ENCODE measurements at places on chromosomes 12 and 14.
A peak's percentile ranks its signal among the peaks of the same experiment; 100 is the strongest.

- no peak for DNase-seq
These were observed 6.0 kb upstream of the HRK start for GRCh38 chr12:116887244-116887643.

- DNase-seq, result no peak
These were observed 240 bp downstream of the BTG1 start for GRCh38 chr12:92145481-92145730.

- no peak for DNase-seq
These were observed 27.7 kb downstream of the WBP11 start for GRCh38 chr12:14775636-14775980.

DNA sequence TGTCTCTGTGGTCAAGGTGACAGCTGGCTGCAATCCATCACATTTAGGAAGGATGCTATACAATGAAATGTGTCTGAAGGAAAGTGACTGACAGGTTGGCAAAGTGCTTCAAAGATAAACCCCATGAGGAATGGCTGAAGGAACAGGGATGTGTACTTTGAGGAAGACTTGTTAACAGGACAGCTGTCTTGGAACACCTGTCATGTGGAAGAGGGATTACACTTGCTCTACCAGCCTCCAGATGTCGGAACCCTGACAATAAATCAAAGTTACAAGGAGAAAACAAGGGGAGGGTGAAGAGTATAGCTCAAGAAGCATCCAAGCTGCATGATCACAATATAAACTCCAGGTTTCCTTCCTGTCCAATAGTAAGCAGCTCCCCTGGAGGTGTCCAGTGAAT is 147.8 kb upstream of the TMCC3 start:
- DNase-seq, result no peak

DNA sequence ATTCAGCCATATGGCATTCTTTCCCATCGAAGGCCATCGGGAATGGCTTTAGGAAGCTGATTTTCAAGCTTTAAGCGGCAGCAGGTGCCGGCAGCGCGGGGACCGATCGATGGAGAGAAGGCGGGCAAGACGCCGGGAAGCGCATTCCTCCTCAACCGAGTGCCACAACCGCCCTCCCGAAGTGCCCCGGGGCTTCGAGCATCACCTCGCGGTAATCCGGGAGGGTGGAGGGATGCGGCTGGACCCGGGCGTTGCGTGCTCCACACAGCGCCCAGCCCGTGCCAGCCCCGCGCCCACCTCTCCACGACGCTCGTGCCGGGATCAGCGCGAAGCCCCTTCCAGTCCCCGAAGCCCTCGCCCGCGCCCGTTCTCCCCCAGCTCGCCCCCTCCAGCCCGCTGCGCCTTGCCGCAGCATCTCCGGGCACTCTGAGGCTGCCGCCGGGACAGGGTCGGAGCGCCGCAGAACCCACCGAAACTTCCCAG is 3.2 kb downstream of the USP44 start:
- DNase-seq, result peak; percentile 7

DNA sequence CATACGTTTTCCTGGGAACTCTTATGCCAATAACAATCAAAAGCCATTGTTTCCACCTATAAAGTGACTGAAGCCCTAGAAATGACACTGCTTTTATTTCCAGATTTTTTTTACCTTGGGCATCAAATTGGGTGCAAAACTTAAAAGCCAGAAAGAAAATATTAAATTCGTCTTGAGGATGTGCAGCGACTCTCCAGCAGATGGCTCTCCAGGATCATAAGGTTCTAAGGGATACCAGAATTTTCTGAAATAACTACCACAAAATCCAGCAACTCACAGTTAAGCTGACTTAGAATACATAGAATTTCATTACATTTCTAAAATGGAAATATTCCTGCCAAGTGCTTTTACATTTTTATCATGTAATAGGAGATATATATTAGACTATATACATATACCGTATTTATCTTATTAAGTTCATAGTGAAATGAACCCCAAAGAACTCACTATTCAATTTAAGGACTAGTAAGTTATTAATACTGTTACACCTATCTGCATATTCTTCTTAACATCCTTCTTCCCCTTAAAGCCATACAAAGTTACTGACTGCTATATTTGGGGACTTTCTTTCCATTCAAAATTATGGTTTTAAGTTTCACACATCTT is 44.0 kb downstream of the ARMH4 start:
- no peak for DNase-seq

DNA sequence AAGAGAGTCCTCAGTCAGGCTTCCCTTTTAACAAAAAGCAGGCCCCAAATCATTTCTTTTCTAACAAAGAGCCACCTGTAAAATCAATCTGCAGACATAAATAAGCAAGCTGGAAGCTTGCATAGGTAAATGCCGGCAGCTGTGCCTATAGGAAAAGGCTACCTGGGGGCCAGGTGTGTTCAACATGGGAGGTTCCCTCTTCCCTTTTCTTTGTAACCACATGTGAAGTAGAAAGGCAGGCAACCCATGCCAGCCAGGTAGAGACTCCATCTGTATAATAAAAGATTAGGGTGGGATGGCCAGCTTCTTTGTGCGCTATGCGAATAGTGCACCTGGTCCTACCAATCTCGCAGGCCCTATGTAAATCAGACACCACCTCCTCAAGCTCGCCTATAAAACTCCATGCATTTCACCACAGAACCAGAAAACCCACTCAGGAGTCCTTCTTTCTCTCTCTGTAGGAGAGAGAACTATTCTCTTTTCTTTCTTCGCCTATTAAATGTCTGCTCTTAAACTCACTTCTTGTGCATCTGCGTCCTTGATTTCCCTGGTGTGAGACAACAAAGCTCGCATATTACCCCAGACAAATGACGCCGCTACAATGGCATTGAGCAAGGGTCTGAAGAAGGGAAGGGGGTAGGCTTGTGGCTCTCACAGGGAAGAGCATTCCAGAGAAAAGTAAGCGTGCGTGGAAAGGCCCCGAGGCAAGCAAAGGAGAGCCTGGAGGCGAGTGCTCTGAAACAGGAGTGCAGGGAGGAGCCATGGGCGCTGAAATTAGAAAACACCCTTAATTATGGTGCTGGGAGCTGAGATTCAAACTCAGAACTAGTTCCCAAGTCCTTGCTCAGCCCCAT is 67.2 kb downstream of the TTC9 start:
- DNase-seq, result no peak

- no peak for DNase-seq
These were observed 29.1 kb downstream of the CDC42BPB start for GRCh38 chr14:103028161-103028767.

- DNase-seq, result peak; percentile 55
These were observed 52.3 kb upstream of the TMEM263 start for GRCh38 chr12:106903241-106903945.
